ENCODE measurements at places on chromosomes 13 and 19.

DNA sequence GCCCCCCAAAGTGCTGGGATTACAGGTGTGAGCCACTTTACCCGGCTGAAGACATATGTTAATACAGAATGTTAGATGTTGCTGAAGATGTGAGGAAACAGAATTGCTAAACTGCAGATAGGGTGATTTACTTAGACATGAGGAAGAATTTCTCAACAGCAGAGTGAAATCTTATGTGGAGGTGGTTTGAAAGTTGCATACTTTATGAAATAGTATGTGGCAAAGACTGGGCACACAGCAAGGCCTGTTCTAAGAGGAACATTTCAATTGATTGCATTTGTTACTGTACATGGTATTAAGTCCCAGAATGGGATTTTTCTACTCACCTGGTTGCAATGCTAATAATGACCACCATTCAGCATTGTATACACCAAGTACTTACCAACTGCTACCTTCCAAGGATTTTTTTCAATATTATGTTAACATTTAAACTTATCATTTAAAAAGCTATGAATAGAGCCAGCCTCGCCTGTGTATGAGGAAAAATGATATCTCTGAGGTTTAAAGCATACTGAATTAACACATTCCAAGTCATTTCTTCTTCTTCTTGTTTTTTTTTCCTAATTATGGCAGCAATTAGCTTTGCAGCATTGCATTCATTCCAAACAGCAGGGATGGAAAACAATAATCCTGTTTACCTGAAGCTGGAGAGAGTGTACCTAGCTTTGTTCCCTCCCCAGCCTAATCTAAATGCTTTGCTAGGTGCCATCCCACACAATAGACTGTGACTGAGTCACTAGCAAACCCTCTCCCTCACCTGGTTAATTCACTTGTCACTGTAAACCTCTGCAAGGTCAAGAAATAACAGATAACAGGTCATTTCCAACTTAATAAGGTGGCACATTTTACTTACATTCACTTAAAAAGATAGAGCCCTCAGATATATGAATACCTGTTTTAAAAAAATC lies 19.4 kb upstream of the KLF5 start:
- no peak for DNase-seq

DNA sequence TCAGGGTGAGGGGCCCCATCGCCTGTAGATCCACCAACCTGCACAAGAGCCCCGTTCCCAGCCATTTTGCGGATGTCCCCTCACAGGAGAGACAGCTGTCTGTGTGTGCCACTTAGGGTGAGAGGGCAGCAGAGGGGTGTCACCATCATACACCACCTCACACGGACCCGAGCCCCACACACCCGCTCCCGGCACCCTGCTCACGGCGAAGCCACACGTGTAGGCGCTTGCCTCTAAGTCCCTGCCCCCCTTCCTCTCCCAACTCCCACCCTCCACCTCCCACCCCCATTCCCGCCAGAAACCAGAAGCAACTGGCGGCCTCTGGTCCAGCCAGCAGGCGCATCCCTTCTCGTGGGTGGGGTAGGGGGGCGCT lies 4.0 kb upstream of the DPF1 start:
- DNase-seq = no peak

- no peak for DNase-seq
Measured at GRCh38 chr19:55116859-55117662, at the start of gene PPP1R12C. Gene PPP1R12C, minus strand, starts transcription at chr19:55117637. Its CDS starts 94 bp downstream, at chr19:55117543.

GRCh38 chr19:2827840-2828489 lies 8.3 kb downstream of the ZNF554 start:
- no peak for DNase-seq

DNA sequence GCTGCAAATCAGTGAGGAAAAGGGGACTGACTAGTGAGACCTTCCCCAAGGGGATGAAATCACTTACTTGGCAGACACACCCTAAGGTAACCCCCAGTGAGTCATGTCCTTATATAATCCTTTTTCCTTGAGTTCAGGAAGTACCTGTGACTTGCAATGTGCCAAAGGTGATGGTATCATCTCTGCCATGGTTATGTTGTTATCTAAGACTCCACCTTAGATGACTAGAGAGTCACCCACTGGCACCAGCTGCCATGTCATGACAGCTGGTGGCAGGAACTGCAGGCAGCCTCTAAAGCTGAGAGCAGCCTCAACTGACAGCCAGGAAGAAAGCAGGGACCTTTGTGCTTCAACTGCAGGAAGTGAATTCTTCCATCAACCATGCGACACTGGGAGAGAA lies 12.5 kb downstream of the PBX4 start:
- DNase-seq = no peak

- no peak for DNase-seq
Measured at GRCh38 chr13:114015111-114015968, 41.5 kb upstream of the C13orf46 start.

- DNase-seq = no peak
Measured at GRCh38 chr13:51456510-51456909, 3.7 kb upstream of the INTS6 start.

GRCh38 chr19:17323964-17324332 lies 10.7 kb downstream of the ANO8 start:
- DNase-seq = no peak

GRCh38 chr19:45599286-45599685 lies 2.7 kb downstream of the GPR4 start:
- DNase-seq = no peak

DNA sequence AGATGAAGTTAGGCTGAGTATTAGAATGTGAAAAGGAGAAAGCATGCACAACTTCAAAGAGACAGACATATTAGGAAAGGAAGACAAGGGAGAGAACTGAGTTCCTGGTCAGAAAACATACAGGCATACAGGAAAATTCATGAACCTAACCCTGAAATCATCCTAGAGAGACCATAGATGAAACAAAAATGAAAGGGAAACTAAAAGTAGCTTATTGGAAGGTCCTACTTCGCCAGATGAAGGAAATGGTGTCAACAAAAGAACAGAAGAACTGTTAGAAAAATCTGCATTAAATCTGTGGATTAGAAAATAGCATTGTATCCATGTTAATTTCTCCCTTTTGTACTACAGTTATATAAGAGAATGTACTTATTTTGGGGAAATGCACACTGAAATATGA lies 169.0 kb upstream of the UFM1 start:
- no peak for DNase-seq

GRCh38 chr13:100394005-100394695 lies 194.4 kb downstream of the GGACT start:
- no peak for DNase-seq

DNA sequence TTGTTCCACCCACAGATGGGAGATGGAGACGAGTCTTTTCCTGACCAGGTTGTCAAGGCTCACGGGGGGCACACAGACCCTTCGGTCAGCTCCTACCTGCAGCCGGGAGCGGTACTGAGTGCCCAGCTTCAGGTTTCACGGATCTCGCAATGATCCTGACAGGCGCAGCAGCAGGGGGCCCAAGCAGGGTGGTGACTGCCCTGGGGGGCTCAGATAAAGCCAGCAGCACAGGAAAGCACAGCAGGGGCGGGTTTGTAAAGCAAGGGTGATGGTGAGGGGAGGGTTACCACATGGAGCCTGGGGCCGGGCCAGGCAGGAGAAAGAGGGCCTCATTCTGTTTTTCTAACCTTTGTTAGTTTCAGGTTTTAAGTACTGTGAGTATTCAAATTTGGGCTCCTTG lies 41.7 kb upstream of the ATP11A start:
- no peak for DNase-seq

GRCh38 chr13:100525453-100526317 lies 62.9 kb downstream of the GGACT start:
- no peak for DNase-seq

DNA sequence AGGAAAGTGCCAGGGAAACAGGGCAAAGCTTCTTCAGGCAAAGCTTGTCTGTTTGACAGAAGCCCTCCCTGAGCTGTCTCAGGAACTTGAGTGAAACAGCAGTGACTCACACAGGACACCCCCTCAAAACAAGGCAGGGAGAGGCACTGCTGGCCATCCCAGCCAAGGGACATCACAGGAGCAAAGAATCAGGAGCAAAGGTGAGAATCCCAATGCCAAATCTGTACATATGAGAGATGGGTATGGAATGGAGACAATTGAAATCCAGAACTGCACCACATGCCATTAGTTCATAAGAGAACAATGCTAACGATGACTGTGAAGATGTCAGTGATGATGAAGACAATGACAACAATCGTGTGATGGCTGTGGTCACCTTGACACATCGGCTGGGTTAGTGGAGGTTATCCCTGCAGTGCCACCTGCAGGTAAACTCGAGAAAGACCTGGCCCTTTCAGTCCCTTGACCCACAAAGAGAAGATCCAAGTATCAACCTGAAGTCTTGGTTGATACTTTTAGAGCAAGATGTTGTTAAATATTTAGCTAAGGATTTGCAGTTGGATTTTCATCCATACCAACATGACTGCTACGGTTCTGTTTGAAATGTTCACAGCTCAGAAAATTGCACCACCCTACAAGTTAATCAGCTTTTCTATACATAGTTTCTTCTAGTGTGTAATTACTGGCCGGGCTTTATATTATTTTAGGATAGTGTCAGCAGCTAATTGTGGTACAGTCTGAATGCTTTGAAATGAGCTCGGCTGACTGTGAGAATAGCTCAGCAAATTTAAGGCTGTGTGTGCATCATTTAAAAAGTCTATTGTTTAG lies 42.0 kb upstream of the IPO5 start:
- DNase-seq = no peak

DNA sequence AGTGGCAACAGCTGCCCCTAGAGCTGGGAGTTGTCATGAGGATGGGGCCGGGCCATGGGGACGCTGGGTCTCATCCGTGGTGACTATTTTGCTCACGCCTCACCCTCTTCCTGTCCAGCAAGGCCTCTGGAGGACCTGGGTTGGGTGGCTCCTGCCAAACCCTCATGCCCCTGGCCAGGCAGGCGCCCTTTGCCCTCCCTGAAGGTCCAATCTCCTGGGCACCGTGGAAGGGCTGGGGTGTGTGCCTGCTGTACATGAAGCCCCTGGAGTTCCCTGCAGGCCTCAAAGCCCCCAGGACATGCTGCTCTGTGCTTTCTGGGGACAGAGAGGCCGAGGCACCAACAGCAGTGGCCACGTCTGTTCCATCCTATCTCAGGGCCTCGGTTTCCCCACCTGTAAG lies 13.8 kb downstream of the LRP3 start:
- no peak for DNase-seq

DNA sequence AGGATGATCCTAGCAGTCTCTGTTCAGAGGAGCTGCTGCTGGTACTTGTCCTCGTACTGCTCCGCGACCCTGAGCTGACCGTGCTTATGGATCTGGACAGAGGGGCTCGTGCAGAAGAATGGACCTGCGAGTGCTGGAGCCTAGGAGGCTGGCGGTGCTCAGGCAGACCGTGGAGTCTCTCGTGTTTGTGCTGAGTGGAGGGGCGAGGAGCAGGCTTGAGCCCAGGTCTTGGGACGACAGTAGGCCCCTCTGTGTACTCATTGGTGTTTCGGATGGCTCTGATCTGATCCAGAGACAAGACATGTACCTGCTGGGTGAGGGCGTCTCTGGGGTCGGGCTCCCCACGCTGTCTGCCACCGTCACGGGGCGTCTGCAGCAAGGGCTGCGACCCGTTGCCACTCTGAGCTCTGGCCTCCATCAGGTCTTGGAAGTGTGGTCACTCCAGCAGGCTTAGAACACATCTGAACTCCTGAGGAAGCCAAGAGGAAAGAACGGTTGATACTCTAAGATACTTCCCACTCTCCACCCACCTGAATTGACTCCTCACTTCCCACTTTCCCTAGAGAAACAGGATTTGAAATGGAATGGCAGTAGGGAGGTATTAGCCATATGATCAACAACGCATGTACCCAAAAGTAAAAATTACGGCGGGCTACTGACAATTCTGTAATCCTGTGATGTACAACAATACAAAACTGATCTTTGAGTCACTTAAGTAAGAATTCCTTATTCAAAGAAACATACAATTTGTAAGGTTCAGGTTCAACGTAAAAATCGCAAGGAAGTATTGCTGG lies 3.4 kb downstream of the SPRY2 start:
- DNase-seq = no peak

GRCh38 chr13:87166348-87166747 lies 504.8 kb upstream of the SLITRK5 start:
- DNase-seq = no peak

GRCh38 chr19:38210458-38210987 lies 13.5 kb downstream of the DPF1 start:
- peak; percentile 42 for DNase-seq

GRCh38 chr13:33277946-33278345 lies 7.6 kb downstream of the STARD13 start:
- no peak for DNase-seq

GRCh38 chr13:73738626-73739025 lies 395.6 kb downstream of the KLF12 start:
- DNase-seq = no peak

GRCh38 chr19:39209196-39209595 lies 5.1 kb upstream of the SYCN start:
- DNase-seq = no peak

DNA sequence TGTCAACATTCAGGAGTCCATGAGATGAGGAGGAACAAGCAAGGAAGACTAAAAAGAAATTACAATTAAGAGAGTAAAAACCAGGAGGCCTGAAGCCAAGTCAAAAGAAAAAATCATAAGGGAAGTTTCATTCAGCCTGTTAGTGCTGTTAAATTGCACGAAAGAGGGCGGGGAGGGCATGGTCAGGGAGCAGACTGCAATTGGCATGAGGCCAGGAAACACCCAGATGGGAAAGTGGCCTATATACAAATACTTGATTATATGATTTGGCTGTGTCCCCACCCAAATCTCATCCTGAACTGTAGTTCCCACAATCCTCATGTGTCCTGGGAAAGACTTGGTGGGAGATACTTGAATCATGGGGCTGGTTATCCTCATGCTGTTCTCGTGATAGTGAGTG lies 43.9 kb downstream of the TNFSF13B start:
- no peak for DNase-seq

Data from progenitor cell of endocrine pancreas (in vitro differentiated cells).